H1 (cell line): ENCODE measurements at places on chromosomes 1 and 21. TPM values are rescaled to one million over a fixed set of nuclear protein-coding genes. Genes with fewer than 3 reads are reported as not detected.

The CFHR1 gene
- not detected in 2 replicates for total RNA-seq

The XPR1 gene
- total RNA-seq, result 41.5 and 43.9 TPM in 2 replicates

The SV2A gene
- total RNA-seq, result 51.8 and 52.9 TPM in 2 replicates

The PTGS2 gene
- 0.23 and 0.35 TPM in 2 replicates for total RNA-seq

The PRUNE1 gene
- 27.5 and 32.8 TPM in 2 replicates for total RNA-seq

The ETNK2 gene
- total RNA-seq, result 20.1 and 23.1 TPM in 2 replicates
